Kidney tubule cell (primary cell): ENCODE measurements at places on chromosomes 4 and X.
A peak's percentile ranks its signal among the peaks of the same experiment; 100 is the strongest.

GRCh38 chr4:6898763-6899162 lies 10.9 kb upstream of the TBC1D14 start:
- DNase-seq: no peak

DNA sequence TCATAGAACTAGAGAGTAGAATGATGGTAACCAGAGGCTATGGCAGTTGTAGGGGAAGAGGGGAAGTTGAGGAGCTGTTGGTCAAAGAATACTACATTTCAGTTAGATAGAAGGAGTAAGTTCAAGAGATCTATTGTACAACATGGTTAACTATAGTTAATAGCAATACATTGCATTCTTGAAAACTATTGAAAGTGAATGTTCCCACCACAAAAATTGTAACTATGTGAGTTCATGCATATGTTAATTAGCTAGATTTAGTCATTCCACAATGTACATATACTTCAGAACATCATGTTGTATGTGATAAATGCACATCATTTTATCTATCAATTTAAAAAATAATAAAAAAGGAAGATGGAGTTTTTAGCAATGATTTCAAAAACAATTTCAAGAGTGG lies 125.3 kb upstream of the IL15 start:
- DNase-seq: no peak

- DNase-seq: no peak
Measured at GRCh38 chrX:100704581-100705203, 27.2 kb downstream of the SYTL4 start.

GRCh38 chr4:119040261-119040660 lies 95.4 kb upstream of the MYOZ2 start:
- DNase-seq: no peak

- DNase-seq: no peak
Measured at GRCh38 chr4:185142564-185142911, 528 bp upstream of the SLC25A4 start.

GRCh38 chr4:111208970-111209369 lies 586.1 kb upstream of the PITX2 start:
- DNase-seq: no peak

- no peak for DNase-seq
Measured at GRCh38 chr4:113977526-113977855, 2.0 kb downstream of the ARSJ start.

GRCh38 chr4:89754531-89754930 lies 82.4 kb downstream of the SNCA start:
- peak; percentile 76 for DNase-seq

DNA sequence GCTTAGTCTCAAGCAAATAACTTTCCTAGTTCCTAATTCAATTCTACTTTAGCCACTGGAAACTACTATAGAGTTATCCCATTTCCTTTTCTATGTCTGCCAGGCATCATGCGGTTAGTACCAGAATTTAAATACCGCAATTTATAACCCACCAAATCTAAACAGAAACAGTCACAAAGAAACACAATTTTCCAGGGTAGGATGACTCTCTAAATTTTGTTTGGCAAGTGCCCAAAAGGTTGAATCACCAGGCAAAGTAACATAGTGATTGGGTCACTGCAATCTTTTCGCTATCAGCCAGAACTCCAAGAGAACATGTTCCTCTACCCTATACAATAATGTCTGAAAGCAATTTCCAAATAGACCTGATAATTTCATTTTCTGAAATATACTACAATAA lies 240.2 kb upstream of the GRIA3 start:
- peak; percentile 1 for DNase-seq

DNA sequence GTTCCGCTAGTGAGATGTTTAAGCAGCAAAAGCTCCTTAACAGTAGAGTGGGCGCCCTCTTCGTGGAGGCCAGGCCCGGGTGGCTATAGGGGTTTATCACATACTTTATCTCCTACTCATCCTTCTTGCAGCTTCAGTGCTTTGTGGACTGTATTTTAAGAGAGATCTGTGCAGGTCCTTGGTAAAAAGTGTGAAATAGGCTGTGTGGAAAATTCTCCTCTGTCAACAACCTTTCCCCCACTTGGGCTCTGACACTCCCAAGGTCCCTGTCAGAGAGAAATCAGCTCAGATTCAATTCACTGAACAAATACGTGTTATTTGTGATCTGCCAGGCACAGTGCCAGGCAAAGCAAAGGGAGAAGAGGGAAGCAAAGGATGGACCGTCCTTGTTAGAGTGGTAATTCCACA lies 214.3 kb upstream of the PPARGC1A start:
- peak; percentile 26 for DNase-seq

DNA sequence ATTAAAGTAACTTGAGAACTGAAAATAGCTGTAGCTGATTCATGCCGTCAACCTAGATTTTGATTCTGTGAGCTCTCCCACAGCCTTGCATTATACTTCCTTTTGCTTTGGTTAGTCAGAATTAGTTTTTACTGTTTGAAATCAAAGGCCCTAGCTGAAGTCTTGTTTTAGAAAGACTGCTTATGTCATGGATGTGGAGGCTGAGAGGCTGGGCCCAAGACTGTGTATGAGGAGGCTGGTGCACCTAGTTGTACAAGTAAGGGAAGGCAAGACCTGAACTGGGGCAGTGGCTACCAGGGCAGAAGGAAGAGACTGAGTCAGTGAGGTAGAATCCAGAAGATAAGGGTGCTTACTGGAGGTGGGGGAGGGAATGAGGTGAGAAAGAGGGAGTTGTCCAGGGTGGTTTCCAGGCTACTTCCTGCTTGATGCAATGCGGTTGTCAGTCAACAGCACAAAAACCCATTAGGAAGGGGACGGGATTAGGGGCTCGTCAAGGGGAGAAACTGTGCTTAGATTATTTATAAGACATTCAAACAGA lies 76.2 kb upstream of the PAGE3 start:
- DNase-seq: peak; percentile 2
